AG09319 (cell line): ENCODE measurements at places on chromosomes 12 and 14.

- no peak for DNase-seq
Observed at GRCh38 chr12:127589541-127589940, 677.4 kb upstream of the TMEM132C start.

GRCh38 chr12:122610911-122611310 is 83.9 kb downstream of the KNTC1 start:
- peak; percentile 44 for DNase-seq

- DNase-seq = no peak
Observed at GRCh38 chr14:69518289-69519101, 34.0 kb downstream of the PLEKHD1 start.

DNA sequence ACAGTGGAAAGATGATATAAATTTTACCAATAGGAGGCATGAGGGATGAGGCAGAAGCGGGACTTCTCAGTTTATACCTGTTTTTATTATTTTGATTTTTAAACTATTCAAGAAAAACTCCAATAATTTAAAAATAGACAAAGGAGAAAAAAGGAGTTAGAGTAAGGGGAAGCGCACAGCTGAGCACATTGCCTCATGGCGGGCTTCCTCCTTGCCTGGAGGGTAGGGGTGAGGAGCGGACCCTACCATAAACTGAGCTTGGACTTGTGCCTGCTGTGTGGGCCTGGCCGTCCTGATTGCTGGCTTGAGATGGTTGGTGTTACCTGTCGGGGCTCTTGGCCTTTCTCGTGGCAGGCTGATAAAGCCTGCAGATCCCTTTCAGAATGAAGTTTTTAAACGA is 15.1 kb upstream of the HIP1R start:
- DNase-seq = no peak

DNA sequence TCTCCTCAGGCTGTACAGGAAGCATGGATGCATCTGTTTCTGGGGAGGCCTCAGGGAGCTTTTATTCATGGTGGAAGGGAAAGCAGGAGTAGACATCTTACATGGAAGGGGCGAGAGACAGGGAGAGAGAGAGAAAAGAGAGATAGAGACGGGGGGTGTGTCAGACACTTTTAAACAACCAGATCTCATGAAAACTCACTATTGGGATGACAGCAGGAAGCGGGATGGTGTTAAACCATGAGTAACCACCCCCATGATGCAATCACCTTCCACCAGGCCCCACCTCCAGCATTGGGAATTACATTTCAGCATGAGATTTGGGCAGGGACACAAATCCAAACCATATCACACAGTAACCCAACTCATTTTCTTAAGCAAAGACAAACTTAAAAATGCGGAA is 110.0 kb upstream of the EEA1 start:
- no peak for DNase-seq

DNA sequence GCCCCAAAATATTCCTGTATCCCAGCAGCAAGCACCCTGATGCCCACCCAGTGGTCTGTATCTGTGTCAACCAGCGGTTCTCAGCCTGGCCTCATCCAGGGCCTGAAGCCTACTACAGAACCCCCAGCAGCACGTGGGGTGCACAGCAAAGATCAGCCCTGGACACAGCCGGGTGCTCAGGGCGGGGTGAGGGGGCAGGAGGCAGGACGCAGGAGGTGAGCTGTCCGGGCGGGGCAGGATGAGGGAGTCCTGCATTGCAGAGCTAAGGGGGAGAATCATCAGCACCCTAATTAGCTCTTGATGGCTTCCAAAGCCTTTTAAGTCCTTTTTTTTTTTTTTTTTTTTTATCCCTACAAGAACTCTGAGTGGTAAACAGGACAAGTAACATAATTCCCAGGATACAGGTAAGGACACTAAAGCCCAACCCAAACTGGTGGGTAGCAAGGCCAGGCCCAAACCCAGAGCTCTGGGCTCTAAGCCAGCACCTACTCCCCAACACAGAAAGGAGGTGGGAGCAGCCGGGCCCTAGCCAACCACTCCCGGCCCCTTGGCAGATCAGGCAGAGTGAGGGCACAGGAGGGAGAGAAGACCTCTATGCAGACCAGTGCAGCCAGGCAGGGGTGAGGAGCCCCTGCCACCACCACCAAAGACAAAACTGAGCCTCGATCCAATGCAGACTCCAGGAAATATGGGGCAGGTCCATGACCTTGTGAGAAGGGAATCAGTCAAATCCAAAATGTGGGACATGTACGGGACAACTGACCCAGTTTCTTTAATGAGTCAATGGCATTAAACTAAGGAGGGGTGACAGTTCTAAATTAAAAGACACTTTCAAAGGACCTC is 32.3 kb upstream of the EIF5 start:
- DNase-seq = no peak

GRCh38 chr12:31238764-31239387 is 87.1 kb downstream of the SINHCAF start:
- DNase-seq = no peak

GRCh38 chr12:113461666-113462065 is 10.0 kb downstream of the LHX5 start:
- DNase-seq = no peak

GRCh38 chr12:20751046-20751445 is 55.9 kb downstream of the SLCO1C1 start:
- DNase-seq = no peak

DNA sequence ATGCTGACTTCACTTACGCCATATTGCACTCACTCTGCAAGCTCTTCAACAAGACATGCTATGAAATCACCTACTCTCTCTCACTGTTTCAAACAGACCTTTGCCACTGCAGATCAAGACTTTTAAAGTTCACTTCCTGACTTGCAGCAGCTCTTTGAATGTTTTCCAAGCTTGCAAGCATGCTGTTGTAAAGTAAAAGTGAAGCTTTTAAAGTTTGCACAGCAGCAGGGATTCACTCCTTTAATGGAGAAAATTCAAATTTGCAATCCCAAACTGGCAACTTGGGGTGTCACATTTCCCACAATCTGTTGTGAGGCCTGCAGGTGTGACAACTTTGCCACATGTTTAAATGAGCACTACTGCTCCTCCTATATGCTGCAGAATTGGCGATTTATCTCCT is 270.9 kb downstream of the ALX1 start:
- DNase-seq = no peak

GRCh38 chr14:29749829-29750228 is 177.8 kb downstream of the PRKD1 start:
- no peak for DNase-seq

- no peak for DNase-seq
Observed at GRCh38 chr12:67646775-67647174, 1.8 kb upstream of the DYRK2 start.

GRCh38 chr12:20429852-20430251 is 61.5 kb downstream of the PDE3A start:
- DNase-seq = no peak

GRCh38 chr12:2172491-2173214 is 119.9 kb downstream of the CACNA1C start:
- DNase-seq = no peak

DNA sequence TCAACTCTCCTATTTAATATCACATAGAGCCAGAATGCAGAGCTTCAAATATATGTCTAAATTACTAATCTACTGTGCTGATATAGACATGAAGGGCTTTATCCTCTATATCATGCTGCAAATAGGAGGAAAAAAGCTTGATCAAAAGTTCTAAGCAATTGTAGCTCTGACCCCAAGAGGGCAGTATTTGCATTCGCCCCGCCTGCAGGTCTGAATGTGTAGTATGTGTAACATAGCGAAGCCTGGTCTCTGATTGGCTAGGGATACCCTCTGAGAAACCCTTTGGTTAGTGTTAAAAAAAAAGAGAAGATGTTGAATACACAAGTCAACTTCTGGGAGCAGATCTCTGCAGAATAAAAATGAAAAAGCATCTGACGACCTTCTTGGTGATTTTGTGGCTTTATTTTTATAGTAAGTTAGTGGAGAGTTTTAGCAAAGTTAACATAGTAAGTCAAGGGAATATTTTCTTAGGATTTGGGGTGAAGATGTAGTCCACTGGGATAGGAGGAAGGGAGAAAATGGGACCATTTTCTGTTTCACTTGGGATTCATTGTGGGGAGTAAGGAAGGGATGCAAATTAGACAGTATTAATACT is 151.6 kb upstream of the OR4E1 start:
- no peak for DNase-seq

GRCh38 chr14:103151270-103151945 is 28.1 kb downstream of the TNFAIP2 start:
- DNase-seq = no peak

DNA sequence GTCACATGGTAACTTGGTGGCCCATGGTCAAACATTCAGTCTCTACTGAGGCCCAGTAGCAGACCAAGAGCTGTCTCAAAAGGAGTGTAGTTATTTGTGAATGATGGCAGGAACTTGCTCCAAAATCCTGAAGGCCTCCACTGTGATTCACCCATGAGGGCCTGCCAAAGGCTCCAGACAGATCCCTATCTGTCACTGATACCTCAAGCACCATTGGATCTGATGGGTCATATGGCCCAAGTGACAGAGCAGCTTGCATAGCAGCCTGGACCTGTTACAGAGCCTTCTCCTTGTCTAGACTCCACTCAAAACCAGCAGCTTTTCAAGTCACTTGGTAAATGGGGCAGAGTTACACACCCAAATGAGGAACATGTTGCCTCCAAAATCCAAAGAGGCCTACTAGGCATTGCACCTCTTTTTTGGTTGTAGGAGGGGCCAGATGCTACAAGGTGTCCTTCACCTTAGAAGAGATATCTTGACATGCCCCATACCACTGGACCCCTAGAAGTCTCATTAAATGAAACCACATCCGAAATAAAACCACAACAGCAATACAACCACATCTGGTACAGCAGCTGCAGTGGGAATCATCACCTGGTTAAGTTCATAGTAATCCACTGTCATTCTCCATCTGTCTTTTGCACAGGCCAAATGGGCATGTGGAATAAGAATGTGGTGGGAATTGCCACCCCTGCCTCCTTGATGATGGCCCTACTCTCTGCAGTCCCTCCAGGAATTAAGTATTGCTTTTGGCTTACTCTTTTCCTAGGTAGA is 150.4 kb upstream of the MAX start:
- DNase-seq = no peak

DNA sequence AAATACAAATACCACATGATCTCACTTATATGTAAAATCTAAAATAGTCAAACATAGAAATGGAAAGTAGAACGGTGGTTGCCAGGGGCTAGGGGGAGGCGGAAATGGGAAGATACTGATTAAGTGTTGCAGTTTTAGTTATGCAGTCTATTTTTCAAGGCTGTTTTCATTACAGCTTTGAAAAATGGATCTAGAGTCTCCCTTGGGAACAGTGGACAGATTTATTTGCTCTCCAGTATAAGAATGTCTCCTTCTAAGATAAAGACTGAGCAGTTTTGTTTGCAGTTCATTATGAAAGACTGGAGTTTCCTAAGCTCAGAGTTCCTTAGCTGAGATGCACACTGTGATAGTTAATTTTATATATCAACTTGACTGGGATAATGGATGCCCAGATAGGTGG is 202.5 kb downstream of the KLHL28 start:
- no peak for DNase-seq

- peak; percentile 62 for DNase-seq
Observed at GRCh38 chr14:104932676-104933631, 8.3 kb downstream of the PLD4 start.

DNA sequence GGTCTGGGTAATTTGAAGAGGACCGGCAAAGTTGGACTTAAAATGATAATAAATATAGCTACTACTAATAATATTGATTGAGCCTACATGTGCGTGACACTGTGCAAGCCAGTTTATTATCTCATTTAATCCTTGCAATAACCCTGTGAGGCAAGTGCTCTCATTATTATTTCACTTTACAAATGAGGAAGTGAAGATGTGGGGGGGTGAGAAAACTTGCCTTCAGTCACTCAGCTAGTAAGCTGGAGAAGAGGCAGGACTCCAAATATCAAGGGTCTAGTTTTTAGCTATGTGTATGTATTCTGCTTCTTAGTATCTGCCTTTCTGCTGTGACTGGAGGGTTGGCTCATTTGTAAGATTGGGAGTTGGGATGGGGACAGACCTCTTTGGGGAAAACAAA is 39.2 kb downstream of the NPAS3 start:
- no peak for DNase-seq

DNA sequence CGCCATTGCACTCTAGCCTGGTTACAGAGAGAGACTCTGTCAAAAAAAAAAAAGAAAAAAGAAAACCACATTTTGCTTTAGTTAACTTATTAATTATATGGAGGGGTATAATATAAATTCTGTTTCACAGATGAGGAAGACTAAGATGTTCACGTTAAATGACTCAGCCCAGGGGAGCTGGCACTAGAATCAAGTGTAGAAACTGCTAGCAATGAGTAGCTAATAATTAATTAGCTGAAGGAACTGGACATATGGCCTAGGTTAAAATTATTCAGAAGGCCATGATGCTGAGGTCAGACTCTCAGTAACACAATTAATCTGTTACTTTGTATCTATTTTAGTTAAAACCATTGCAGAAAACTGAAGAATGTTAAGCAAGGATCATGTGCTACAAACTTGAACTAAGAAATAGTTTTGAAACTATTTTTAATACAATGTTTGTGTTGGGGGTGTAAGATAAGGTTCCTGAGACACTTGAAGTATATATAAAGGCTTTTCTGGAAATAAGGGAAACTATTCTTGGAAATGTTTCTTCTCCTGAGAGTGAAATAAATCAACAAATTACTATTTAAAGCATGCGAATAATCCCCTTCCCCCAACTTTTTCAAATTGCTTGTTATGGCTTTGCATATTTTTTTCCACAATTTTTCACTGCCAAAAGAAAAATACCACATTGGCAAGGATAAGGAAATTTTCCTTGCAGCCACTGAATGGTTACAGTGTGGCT is 589.3 kb downstream of the SOX5 start:
- DNase-seq = no peak

GRCh38 chr12:25155022-25155576 is 39.9 kb downstream of the DNAI7 start:
- DNase-seq = peak; percentile 57

GRCh38 chr12:28776220-28776619 is 372.9 kb upstream of the FAR2 start:
- no peak for DNase-seq
